ENCODE measurements at places on chromosomes 7 and 10.

DNA sequence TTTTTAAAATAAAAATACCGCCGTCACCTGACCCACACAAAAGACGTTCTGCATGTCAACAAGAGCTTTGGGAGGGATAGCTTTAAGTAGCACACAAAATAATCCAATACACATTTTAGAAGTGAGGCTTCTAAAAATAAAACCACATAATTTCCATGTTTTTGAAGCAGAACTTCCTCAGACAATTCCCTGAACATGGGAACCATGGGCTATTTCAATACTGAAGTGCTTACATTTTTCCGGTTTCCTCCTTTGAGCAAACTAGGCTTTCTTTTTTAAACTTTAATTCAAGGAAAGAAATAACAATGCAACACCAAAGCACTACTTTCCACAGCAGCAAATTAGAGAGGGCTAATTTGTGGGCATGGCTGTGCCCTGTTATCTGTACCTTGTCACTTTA lies 59.9 kb downstream of the ELMO1 start:
- DNase-seq: no peak

DNA sequence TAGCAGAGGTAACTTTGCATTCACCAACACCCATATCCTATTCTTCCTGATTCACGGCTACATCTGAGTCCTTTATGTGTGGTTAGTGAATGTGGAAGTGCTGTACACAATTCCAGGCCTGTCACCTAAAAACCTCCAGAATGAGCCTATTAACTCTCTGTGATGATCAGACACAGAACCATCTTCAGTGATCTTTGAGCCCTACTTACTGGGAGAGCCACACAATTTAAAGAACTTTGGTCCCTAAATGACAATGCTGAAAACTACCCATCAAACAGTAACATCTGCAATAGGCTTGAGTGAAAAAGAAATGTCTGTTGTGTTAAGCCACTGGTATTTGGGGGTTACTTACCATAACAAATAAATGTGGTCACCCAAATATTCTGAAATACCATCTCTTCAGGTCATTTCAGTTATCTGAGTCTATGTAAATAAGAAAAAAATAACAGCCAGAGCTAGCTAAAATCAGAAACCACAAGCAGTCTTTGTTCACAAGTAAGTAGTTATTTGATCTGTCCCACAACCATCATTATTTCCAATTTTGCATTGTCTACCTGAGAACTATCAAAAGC lies 145.7 kb downstream of the HGF start:
- DNase-seq: no peak

GRCh38 chr7:142690554-142691182 lies 58.6 kb upstream of the PRSS1 start:
- DNase-seq: no peak

- DNase-seq: no peak
Observed at GRCh38 chr10:19826712-19827111, 10.5 kb downstream of the PLXDC2 start.

DNA sequence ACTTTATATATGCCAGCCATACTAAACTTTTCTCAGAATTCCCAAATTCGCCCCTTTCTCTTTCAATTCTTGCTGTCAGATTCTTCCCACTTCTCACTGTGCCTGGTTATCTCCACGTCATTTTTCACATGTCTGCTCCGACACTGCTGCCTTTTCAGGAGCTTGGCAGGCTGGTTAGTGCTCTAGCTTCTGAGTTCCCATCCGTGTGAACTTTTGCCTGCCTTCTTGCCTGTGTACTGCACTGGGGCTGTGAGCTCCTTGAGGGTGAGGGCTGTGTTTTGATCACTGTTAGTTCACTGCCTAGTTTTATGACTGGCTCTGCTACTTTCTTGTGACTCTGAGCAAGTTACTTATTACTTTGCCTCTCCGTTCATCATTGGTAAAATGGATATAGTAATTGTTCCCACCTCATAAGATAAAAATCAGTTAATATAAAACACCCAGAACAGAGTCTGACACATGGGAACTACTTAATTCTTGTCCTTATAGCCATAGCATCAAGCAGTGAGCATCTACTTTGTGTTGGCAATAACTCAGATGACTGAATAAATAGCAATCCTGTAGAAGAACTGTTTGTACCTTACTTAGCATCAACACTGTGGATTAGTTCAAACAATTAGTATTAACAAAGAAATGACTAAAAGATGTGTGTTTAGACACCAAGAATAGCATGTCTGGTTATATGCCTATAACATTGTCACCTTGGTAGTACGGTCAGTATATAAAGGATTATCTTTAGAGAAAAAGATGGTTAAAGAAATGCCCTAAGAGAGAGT lies 5.5 kb downstream of the GSTO1 start:
- DNase-seq: no peak

- peak; percentile 21 for DNase-seq
Observed at GRCh38 chr10:71431239-71432100, 34.8 kb downstream of the CDH23 start.

- DNase-seq: no peak
Observed at GRCh38 chr10:42951486-42952251, 125.2 kb upstream of the RET start.

DNA sequence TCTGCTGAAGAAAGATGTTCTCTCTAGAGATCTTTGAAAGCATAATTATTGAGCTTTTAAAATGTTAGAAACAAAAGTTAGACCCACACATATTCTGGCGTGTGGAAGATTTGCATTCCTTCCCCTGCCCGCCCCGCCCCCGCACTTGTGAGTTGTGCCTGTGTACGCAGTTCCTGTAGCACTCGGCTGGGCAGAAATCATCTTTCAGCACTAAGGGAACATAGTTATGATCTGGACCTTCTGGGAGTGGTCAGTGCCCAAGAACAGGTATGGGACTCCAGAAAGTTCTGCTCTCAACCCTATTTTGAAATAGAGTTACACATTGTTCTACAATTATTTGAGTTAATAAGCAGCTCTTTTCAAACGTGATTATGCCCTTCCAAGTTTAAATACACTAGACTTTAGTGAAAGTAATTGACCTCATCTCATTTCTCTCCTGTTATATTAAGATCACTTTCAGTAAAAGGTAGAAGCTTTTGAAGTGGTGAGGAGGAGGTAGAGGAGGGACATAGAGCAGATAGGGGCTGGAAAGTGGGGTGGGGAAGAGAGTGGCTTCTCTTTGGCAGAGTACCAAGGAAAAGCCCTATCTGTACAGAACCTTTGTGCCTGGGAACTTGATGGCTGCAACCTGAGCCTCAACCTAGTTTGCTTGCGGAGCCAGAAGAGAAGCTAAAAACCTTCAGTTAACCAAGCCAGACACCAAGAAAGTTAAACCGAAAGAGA lies 5.7 kb downstream of the BLVRA start:
- DNase-seq: peak; percentile 58

DNA sequence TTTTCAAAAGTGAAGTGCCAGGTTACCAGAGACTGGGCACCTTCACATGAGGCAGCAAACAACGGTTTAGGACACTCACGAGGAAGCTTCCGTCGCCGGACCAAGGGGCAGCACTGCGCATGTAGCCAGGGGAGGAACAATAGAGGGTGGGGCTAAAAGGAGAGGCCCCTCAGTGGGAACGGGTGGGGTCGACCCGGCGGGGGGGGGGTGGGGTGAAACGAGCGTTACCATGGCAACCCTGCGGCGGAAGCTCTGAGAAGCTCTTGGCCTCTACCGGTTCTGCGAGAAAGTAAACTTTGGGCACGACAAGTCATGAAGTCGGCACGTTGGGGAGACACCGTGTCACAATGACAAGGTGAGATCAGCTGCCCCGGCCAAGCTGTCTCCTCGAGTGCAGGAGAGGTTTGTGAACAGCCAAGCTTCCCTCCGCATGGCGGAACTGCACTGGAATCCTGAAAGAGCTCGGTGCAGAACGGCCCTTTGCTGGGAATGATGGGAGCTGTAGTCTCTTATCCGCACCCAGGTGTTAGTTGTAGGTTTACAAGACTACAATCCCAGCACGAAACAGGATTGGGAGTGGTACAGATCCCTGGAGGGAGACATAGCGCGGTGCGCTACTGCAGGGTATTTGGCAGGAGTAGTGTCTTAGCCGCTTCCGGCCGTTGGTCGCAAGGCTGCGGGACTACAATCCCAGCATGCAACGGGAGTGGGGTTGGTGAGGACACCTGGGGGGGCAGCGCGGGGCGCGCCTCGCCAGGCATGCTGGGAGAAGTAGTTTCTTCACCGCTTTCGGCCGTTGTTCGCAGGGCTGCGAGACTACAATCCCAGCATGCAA lies 72.8 kb upstream of the ZNF722 start:
- no peak for DNase-seq

GRCh38 chr7:7352845-7353244 lies 170.5 kb downstream of the C1GALT1 start:
- no peak for DNase-seq

GRCh38 chr10:93991114-93991513 lies 2.6 kb upstream of the PLCE1 start:
- DNase-seq: no peak

GRCh38 chr10:119539359-119539825 lies 3.1 kb downstream of the RGS10 start:
- DNase-seq: no peak

DNA sequence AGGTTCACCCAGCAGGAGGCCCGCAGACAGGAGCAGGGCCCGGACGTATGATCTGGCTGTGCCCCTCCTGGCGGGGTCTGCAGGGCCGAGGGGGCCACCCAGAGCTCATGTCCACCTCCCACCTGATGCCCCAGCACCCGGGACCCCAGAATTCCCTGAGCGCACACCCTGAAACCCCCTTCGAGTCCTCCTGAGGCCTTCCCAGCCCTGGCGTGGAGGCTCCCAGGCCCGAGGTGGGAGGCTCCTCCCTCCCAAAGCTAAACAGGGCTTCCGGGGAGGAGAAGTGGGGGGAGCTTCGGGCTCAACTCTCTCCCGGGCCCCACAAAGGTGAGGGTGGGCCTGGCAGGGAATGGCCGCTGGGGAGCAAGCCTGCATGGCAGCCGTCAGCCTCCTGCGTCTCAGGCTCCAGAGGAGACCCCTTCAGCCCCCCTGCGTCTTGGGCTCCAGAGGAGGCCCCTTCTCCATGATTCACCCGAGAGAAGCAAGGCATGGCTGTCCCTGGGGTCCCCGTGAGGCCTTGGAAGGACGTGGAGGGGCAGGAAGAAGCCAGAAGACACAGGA lies 30.2 kb downstream of the MICALL2 start:
- no peak for DNase-seq
